ENCODE measurements at places on chromosomes 5 and 9.

- DNase-seq: no peak
Observed at GRCh38 chr5:89733772-89734171, 675.8 kb downstream of the CETN3 start.

GRCh38 chr9:366620-367019, 152.0 kb downstream of the DOCK8 start:
- DNase-seq: no peak

- no peak for DNase-seq
Observed at GRCh38 chr9:76618762-76619161, 145.5 kb upstream of the PCA3 start.

- no peak for DNase-seq
Observed at GRCh38 chr5:2748861-2749513, 2.5 kb downstream of the IRX2 start.
